KBM-7 (cell line): ENCODE measurements at places on chromosomes 7 and 10.

GRCh38 chr7:101442426-101443070, 79.9 kb downstream of the COL26A1 start:
- no peak for DNase-seq

DNA sequence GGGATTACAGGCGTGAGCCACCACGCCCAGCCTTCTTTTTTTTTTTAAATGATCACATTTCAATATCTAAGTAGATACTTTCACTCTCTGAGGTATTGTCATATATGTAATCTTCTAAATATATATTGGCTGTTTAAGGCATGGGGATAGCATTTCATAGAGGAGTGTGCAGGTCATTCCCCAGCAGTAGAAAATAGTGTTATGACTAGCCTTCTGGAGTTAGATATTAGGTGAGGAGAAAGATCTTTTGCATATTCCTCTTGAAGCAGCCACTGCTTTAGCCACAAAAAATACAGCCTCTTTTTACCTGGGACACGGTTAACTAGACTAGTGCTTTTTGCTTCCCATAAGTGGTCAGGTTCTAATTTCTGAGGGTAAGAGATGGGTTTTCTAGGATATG, 28.9 kb downstream of the ADD3 start:
- no peak for DNase-seq

DNA sequence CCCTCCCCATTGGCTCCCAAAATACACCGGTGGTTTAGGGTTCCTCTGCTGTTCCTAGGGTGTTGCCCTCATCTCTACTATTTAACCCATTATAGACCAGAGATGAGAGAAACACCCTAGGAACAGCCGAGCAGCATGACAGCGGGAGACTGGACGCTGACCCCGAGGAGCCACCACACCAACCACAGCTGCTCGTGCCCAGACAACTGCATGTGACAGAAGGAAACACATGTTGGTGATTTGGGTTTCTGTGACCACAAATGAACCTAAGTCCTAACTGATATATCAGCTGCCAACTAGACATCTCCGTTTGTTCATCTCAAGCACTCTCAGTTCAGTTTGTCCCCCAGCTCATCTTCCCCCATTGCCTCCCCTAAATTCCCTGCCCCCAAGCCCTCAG, 13.4 kb downstream of the CFAP43 start:
- peak; percentile 39 for DNase-seq

GRCh38 chr10:62399211-62399610, 25.0 kb downstream of the ZNF365 start:
- DNase-seq: no peak

GRCh38 chr7:40283391-40283790, 148.6 kb downstream of the SUGCT start:
- DNase-seq: no peak

DNA sequence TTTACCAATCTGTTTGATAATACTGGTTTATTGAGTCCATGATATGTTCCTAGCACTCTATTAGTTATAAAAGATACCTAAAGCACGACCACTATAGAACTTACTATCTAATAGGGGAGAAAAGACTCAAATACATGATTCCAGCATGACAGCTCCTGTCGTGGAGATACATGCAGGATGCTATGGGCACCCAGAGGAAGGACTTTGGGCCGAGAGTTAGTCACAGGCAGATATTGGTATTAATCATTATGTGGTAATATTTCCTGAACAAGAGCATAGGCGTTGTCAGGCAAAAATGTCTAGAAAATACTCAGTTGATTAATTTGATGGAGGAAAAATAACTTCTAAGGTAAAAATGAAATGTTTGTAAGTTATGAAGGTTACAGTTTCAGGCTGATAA, 31.8 kb downstream of the CNNM2 start:
- DNase-seq: no peak

GRCh38 chr10:69242040-69242851, 22.1 kb downstream of the HKDC1 start:
- no peak for DNase-seq

DNA sequence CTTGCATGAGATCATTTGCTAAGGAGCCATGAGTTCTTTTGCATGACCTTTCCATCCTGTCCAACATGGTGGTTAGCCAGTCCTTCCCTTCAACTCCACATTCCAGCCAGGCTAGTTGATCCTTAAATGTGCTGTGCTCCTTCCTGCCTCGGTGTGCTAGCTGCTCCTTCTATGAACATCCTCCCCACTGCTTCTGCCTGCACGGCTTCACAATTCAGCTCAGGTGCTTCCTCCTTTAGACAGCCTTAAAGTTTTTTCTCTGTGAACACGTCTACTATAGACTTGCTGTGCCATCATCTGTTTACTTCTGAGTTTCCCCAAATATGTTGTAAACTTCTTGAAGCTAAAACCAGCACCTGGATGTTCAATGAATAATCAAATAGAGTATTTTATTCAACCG, 95.5 kb downstream of the OTUD1 start:
- DNase-seq: no peak

- no peak for DNase-seq
These were observed 37.7 kb downstream of the ZMIZ1 start for GRCh38 chr10:79106256-79107050.

DNA sequence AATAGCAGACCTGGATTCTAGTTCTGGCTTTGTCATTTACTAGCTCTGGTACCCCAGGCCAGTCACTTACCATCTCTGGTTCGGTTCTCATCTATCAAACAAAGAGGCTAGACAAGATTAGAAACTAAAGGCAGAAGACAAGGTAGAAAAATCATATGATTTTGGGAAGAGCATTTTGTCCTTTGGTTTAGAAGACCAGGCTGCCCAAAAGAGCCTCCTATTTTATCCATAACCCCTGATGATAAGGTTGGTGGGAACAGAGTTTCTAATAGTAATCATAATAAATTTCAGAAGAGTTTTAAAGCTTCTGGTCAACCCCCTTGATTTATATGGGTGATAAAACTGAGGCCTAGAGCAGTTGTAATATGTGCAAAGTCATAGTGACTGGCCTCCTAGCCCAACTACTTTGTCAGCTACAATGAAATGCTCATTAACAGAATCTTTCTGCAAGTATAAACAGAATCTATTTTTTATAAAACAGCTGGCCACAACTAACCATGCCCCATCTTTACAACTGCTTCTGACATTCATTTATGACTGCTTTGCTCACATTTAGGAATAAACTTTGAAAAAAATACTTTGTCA, 23.4 kb downstream of the COX15 start:
- DNase-seq: no peak

DNA sequence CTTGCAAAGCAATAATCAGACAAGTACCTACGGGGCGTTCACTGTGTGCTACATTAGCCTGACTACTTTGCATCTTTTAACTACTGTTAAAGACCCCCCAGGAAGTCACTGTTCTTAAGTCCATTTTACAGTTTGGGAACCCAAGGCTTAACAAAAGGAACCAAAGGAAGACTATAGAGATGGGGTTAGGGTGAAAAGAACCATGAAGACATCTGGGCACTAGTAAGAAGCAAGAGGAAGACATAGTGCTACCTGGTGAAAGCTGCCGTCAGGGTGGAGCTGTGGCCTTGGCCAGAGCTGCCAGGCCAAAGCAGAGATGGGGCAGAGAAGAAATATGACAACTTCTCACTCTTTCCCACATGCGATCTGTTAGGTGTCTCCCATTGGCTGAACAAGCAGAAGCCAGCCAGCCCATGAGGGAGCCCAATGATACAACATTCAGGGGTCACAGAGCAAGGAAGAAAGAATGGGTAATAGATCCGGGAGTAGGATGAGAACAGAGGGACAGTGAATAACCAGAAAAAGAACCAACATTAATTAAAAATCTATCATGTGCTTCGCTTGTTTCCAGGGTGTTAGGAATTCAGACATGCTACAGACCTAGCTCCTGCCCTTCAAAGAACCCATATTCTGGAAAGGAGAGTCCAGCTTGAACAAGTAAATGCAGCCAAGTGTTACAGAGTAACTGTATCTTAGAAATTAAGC, 85.4 kb downstream of the ARID5B start:
- no peak for DNase-seq

- DNase-seq: no peak
These were observed 609 bp downstream of the KLRG2 start for GRCh38 chr7:139482662-139483466.

DNA sequence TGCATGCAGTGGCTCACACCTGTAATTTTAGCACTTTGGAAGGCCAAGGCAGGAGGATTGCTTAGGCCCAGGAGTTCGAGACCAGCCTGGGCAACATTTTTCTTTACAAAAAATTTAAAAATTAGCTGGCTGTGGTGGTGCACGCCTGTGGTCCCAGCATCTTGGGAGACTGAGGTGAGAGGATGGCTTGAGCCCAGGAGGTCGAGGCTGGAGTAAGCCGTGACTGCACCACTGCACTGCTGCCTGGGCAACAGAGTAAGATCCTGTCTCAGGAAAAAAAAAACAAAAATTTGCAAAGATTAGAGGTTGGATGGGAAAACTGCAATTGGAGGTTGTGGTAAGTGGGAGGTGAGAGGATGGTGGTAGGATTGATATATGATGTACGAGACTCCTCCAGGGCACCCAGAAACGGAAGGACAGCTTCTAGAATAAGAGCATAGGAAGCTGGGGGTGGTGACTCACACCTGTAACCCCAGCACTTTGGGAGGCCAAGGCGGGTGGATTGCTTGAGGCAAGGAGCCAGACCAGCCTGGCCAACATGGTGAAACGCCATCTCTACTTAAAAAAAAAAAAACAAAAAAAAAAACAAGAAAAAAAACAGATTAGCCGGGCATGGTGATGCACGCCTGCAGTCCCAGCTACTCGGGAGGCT, 19.1 kb upstream of the PARP12 start:
- DNase-seq: no peak

- DNase-seq: no peak
These were observed 102.8 kb downstream of the COL13A1 start for GRCh38 chr10:69904533-69904932.

- no peak for DNase-seq
These were observed 248.1 kb downstream of the ELFN1 start for GRCh38 chr7:1918063-1918645.
